ENCODE measurements at places on chromosomes 1 and 21.

GRCh38 chr1:167469280-167469965 lies 48.9 kb downstream of the CD247 start:
- no peak for DNase-seq

- peak; percentile 65 for DNase-seq
Measured at GRCh38 chr1:220528679-220529501, 954 bp downstream of the MARK1 start.

GRCh38 chr1:181676269-181676668 lies 193.0 kb downstream of the CACNA1E start:
- DNase-seq, result peak; percentile 85

DNA sequence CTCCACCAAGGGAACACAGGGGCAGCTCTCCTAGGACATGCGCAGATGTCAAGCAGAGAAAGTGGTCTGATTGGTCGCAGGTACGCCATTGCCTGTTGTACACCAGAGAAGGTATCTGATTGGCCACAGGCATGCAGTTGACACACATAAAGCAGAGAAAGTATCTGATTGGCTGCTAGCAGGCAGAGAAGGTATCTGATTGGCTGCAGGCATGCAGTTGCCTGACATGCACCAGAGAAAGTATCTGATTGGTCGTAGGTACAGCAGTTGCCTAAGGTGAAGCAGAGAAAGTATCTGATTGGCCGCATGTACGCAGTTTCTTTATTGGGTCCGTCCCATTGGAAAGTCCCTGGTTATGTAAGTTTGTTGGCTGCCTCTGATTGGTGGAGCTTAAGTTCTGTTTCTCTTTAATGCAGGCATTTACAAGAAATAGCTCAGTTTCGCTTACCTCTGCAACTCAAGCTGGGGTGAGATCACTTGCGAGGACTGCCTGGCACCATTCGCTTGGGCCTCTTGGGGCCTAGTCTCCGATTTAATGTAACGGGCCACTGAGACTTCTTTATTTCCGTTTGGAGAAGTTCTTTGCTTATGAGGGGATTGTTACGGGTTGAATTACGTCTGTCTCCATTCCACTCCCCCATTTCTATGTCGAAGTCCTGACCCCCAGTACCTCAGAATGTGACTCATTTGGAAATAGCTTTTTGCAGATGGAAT lies 74.2 kb downstream of the SIK1 start:
- no peak for DNase-seq

DNA sequence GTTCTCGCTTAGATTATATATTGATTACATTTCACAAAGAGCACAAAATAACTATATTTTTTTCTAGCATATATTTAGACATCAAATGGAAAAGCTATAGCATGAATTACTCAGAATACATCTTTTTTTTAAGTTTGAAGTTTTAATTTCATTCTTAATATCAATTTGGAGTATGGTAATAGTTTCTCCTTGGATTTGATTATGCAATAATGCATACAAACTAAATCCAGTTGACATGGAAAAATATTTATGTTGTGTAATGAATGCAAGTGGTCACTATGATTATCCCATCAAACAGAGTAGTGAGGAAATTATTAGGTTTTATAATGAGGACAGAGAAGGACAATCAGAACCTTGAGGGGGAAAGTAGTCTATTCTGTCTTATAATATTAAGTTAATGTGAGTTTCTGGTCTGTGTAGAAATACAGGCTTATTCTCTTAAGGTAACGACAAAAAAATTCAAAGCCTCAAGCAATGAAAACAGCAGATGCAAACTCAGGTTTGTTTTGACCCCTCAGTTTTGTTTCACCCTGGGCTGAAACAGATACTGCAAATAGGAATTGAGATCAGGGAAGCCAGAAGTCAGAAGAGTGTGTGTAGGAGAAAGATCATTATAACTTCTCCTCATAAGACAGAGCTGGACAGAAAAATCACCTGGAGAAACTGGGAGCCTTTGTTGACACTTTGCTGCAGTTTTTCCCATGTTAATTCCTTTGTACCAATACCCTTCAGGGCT lies 23.7 kb downstream of the LRRC8B start:
- peak; percentile 12 for DNase-seq

DNA sequence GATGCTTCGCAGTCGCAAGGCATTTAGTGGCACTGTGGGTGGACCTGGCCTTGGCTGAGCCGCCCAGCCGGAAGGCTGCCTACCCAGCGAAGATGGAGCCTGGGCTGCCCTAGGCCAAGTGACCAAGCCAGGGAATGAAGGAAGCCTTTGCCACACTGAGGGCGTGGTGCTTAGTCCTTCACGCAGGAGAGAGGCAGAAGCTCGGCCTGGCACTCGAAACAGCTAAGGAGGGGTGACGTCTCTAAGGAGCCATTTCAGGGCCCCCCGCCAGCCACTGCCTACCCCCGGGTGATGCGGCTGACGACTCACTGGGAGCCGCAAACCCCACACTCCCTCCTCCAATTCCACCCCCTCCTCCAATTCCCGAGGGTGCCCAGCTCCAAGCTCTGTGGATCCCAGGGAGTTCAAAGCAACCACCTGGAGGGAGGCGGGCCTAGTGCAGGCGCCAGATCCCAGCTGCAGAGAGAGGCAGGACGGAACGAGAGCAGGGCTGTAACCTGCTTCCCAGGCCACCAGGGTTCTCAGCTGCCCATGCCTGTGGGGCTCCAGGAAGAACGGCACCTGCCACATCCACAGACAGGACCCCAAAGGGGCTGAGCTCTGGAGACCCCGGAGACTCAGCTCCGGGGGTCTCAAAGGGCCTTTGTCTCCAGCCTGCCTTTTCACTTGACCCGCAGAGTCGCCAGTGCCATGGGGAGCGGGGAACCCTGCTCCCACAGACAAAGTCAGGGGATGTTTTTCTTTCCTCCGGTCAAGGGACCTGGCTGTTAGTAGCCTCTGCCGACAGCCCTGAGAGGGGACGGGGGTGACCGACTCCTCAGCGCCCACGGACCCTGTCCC lies 75.8 kb downstream of the ARHGEF16 start:
- peak; percentile 46 for DNase-seq

DNA sequence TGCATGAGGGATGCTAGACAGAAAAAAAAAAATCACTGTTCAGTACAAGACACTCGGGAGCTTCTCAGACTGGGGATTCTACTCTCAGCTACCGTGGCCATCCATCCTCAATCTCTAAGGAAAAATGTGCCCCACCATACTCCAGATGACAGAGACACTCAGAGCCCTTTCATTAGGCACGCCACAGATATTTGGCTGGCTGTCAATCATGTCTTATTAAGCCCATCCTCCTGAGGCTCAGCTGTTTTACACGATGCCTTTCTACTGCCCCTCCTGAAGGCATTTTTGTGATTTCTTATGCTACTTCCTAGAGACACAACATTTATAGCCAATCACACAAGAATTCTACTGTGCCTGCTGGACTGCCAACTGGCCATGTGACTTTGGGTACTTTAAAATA lies 92.9 kb downstream of the KIF14 start:
- DNase-seq, result peak; percentile 26

DNA sequence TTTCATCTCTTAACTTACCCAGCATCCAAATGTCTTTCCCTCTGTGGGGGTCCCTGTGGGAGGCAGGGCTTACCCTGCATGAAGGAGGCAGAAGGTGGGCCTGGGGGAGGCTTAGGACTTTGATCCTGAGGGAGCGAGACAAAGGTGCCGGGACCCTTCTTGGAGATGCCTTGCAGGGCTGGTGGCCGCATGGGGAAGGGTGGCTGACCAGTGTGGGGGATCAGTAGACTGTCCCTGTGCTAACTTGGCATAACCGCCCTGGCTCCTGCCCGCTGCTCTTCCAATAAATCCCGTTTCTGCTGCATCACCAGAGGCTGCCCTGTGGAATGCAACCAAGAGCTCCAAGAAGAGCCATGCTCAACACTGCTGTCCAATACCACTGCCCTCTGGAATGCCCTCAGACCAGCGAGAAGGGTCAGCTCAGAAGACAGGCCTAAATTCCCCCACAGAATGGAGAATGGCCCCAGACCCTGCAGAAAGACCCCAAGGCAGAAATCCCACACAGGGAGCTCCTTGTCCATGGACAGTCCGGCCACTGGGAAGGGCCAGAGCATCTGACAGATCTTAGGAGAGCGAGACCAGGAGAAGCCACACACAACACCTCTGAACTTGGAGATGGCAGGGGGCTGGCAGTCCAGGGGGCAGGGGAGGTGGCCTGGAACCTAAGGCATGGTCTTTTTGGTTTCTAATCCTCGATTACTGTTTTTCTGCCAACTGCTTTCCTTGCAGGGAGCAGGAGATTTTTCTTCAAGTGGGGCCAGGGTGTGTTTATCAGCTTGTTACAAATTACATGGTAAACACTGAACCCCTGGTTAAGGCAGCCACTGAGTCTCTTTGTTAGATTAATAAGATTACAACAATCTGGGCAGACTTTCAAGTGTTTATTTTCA lies 46.7 kb upstream of the DMRTB1 start:
- no peak for DNase-seq

DNA sequence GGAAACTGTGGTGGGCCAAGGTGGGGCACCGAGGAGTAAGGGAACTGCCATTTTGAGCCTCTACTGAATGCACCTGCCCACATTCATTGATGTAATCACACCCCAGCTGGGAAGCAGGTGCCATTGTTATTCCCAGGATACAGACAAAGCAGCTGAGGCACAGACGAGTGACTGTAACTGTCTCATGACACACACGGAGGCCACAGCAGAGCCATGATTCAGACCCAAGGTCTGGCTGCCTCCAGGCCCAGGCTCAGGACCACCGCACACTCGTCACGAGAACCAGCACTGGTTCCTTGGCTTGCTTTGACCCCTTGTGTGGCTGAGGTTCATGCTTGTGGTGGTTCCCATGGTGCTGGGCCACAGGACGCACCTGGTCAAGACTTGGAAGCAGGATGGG lies 45.6 kb upstream of the CLIC4 start:
- peak; percentile 30 for DNase-seq

- no peak for DNase-seq
Measured at GRCh38 chr1:95197616-95198252, 36.3 kb upstream of the RWDD3 start.

DNA sequence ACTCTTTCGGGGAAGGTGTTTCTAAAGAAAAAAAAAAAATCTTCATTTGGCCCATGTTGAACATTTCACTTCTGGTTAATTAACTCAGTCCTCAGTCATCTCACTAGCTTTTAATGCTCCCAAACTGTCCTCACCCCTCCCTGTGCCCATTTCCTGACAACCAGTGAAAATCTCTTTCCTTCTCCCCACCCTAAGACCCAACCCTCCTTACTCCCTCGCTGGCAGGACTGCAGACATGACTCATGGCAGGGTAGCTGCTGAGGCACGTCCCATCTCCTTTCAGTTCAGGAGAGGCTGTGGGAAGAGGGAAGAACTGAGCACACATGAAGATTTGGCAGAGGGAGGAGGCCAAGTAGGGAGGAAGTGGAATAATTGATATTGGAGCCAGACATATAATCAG lies 12.6 kb downstream of the PKP1 start:
- DNase-seq, result peak; percentile 23

DNA sequence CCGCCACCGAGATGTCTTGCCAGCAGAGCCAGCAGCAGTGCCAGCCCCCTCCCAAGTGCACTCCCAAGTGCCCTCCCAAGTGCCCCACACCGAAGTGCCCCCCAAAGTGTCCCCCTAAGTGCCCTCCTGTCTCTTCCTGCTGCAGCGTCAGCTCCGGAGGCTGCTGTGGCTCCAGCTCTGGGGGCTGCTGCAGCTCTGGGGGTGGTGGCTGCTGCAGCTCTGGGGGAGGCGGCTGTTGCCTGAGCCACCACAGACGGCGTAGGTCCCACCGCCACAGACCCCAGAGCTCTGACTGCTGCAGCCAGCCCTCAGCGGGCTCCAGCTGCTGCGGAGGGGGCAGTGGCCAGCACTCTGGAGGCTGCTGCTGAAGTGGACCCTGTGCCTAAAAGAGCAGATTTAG lies 1.4 kb downstream of the LCE1F start:
- no peak for DNase-seq

GRCh38 chr1:5949085-5949760 lies 43.0 kb downstream of the NPHP4 start:
- DNase-seq, result peak; percentile 42

DNA sequence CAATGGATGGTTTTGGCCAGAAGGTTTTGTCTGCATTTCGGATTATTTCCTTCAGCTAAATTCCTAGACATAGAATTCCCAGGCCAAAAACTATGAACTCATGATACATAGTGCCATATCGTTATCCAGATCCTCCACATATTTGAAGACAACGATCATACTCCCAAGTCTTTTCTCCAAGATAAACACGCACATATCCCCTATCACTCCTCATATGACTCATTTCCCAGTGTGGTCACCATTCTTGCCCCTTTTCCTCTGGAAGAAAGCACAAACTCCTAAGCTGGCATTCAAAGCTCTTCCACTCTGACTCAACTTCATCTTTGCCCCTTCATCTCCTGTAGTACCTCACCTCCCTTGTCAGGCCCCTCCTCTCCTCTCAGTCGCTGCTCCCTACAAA lies 277.6 kb downstream of the PLPP3 start:
- no peak for DNase-seq

GRCh38 chr1:110239441-110240430 lies 29.6 kb downstream of the KCNC4 start:
- peak; percentile 12 for DNase-seq

- no peak for DNase-seq
Measured at GRCh38 chr1:66278260-66279021, 255.5 kb upstream of the SGIP1 start.

DNA sequence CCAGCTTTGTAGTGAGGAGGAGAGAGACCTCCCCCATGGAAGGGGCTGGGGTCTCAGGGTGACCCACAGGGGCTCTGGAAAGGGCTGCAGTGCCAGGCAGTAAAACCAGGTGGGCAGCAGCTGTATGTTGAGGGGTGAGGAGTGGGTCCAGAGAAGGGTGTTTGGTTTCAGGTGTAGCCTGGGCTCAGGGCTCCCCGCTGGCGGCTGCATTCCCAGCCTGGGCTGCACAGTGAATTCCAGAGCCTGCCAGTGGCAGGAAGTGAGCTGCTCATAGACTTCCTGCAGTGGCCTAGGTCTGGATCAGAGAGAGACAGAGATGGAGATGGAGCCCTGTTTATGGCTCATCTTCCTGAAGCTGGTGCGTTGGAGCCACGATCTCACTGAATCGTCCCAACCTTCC lies 356.4 kb downstream of the PTPRU start:
- DNase-seq, result no peak

DNA sequence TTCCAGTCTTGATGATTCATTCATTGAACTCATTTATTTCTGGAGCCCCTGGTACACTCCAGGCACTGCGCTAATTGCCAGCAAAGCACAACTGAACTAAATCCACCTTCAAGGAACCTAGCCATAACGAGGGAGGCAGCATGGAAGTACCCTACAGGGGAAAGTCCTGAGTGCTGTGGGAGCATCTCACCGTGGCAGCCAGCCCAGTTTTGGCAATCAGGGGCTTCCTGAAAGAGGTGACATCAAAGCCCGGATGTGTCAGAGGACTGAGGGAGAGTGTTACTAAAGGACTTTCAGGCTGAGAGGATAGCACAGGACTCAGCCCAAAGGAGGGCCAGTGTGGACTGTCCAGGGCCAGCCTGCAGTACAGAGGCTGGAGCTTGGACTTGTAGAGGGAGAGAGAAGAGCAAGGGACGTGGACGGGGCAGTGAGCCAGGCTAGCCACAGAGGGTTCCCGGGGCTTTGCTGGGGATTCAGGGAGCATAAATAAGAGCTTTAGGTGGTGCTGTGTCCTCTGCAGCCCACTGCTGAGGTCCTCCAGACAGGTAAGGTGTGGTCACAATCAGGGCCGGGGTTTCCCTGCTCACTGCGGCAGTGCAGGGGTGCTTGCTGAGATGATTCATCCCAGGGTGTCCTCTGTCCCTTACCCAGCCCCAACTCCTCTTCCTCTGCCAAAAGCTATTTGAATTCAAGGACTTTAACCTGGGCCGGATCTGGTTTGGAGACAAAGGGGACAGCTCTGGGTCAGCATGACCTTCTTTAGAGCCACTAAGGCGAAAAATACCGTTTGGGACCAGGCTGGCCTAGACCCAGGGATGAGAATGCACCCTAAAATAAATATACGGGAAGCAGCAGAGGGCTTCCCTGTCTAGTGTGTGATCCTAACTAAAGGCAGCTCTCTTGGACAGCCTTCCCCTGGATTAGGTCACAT lies 128.3 kb downstream of the EDEM3 start:
- no peak for DNase-seq

Measured in NCI-H69 (cell line).